Thoracic aorta (tissue), 2 donors: ENCODE measurements at places on chromosomes 16 and 17. TPM values are rescaled to one million over a fixed set of nuclear protein-coding genes. Genes with fewer than 3 reads are reported as not detected.

DNA sequence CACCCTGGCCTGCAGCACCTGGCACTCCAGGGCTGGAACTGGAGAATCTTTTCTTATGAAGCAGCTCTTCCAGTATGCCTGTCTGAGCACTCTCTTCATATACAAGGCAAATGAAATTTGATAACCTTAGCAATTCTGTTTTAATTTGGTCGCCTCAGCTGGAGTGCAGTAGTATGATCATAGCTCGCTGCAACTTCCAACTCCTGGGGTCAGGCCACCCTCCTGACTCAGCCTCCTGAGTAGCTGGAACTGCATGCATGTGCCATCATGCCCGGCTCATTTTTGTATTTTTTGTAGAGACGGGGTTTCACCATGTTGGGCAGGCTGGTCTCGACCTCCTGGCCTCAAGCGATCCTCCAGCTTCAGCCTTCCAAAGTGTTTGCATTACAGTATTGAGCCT, 140.8 kb upstream of the CHMP6 start:
- H3K4me1 ChIP-seq = peaks cover 2% of the 10 kb centered on the region
- no peak overlapping the region for H3K4me3 ChIP-seq
- no peak for DNase-seq
- no peak overlapping the region for H3K27ac ChIP-seq
- H3K36me3 ChIP-seq = no peaks in the 10 kb centered on the region
- H3K27me3 ChIP-seq = no peaks in the 10 kb centered on the region

- DNase-seq = no peak
- H3K36me3 ChIP-seq = no peaks in the 10 kb centered on the region
- no peaks in the 10 kb centered on the region for H3K27me3 ChIP-seq
- no peak overlapping the region for H3K27ac ChIP-seq
- H3K4me1 ChIP-seq = no peaks in the 10 kb centered on the region
Observed at GRCh38 chr17:61805399-61805798, 57.9 kb downstream of the BRIP1 start.

DNA sequence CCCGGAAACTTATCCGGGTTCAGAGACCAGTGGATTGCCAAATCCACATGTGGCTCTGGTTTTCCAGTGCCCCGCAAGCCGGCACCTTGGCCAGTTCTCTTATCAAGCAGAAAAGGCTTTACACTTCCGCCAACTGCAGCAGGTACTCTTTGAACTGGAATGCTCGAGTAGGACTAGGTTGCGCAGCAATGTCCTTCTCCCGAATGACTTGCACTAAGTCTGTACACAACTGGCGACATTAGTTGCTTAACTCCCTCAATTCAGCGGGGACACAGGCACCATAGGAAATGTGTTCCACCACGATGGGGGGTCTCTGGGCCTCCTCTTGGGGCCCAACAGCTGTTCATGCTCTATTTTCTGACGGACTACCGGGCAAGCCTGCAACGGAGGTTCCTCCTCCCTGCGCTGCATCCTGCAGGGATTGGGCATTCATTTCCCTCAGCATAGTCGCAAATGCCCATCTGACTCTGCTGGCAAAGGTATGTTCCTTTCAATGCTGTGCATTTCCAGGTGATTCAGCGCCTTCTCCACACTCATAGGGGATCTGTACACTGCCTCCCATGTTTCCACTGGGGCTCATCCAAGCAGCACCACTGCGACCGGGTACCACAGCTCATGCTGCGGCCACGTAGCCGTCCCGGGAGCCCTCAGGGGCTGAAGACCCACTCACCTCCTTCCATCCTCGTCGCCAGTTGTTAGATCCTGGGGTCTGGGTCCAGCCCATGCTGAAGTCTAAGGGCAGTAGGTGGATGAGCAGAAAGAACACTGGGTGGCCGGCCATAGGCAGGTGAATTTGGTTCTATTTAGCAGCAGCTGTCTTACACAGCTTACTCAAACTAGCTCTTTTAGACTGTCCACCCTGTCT, 34.2 kb upstream of the APPBP2 start:
- H3K4me3 ChIP-seq = no peak overlapping the region
- no peaks in the 10 kb centered on the region for H3K36me3 ChIP-seq
- DNase-seq = no peak
- no peaks in the 10 kb centered on the region for H3K4me1 ChIP-seq
- H3K27ac ChIP-seq = no peak overlapping the region
- H3K27me3 ChIP-seq = no peaks in the 10 kb centered on the region

- peaks cover 15% of the 10 kb centered on the region for H3K4me1 ChIP-seq
- H3K27me3 ChIP-seq = no peaks in the 10 kb centered on the region
- no peak for DNase-seq
- H3K27ac ChIP-seq = peak overlapping the region; percentile 39
- peaks cover 9% of the 10 kb centered on the region for H3K36me3 ChIP-seq
Observed at GRCh38 chr16:68062910-68063393, 22.2 kb upstream of the NFATC3 start.

- no peak overlapping the region for H3K27ac ChIP-seq
- H3K36me3 ChIP-seq = peaks cover 56% of the 10 kb centered on the region
- H3K4me1 ChIP-seq = no peaks in the 10 kb centered on the region
- no peak for DNase-seq
- no peaks in the 10 kb centered on the region for H3K27me3 ChIP-seq
Observed at GRCh38 chr17:41977991-41978390, 11.4 kb downstream of the CNP start.

- H3K27me3 ChIP-seq = no peaks in the 10 kb centered on the region
- DNase-seq = no peak
- no peaks in the 10 kb centered on the region for H3K36me3 ChIP-seq
- no peak overlapping the region for H3K4me3 ChIP-seq
Observed at GRCh38 chr17:76179496-76180467, 38.7 kb upstream of the FOXJ1 start.

DNA sequence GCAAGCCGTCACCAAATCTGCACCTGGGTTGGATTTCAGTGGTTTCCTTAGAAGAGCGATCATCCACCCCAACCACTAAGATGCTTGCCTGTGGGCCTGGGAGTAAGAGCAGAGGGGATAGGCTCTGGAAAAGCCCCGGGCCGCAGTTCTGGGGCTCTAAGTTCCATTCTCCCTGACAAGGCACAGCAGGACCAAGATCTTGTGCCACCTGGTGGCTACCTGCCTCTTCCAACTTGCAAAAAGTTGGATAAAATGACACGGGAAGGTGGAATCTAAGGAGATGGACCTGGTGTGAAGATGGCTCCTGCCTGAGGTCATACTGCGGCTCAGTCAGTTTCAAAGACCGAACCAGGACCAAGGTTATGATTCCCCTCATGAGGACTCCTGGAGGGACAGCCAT, 42.3 kb downstream of the ABCC12 start:
- no peak for DNase-seq
- H3K4me1 ChIP-seq = no peaks in the 10 kb centered on the region
- no peaks in the 10 kb centered on the region for H3K36me3 ChIP-seq
- no peak overlapping the region for H3K27ac ChIP-seq

DNA sequence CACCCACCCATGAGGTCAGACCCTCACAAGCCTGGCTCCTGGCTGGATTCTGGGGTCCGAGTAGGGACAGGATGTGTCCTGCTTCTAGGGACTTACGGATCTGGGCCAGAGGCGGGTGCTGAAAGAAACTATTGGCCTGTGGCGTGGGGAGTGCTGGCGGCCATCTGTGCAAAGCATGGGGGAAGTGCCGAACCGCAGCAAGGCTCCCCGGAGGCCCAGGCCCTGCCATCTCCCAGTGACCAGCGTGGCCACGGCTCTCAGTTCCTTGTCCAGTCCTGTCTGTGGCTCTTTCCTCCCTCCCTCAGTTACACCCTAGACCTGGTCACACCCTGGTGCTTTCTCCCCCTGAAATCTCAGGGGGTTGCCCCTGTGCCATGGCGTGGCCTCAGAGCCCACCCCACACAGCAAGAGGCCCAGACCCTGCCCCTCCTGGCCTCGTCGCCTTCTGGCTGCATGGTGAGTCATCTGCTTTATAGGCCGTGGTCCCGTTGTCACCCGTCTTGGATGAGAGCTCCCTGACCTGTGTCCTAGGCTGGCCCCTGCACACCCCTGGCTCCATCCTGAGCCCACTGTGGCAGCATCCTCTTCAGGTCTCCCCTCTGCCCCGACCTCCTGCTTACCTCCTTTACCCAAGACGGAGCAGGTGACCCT, 54.5 kb downstream of the PRMT7 start:
- no peak overlapping the region for H3K27ac ChIP-seq
- no peaks in the 10 kb centered on the region for H3K27me3 ChIP-seq

DNA sequence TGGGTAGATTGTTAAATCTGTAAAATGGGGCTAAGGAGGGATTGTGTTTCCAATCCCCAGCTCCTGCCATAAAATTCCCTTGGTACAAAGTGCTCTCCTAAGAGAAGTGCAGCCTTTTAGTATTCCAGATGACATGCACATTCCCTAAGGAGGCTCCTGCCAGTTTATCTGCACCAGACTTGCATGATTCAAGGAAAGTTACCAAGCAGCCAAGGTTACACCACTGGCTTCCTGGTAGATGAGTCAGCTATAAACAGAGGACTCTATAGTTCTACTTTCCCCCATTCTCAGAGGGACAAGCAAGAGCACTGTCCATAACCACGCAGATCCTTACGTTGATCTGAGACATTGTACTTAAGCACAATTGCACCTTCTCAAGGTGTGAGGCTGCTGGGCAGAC, 1.9 kb downstream of the CALB2 start:
- no peaks in the 10 kb centered on the region for H3K36me3 ChIP-seq
- H3K4me3 ChIP-seq = no peak overlapping the region

Gene C16orf92
- total RNA-seq = not detected

Gene KRT16
- 6.5 TPM for total RNA-seq

Gene CSH1
- not detected for total RNA-seq
